ENCODE measurements at places on chromosomes 16 and 17. TPM values are rescaled to one million over a fixed set of nuclear protein-coding genes. Genes with fewer than 3 reads are reported as not detected.

DNA sequence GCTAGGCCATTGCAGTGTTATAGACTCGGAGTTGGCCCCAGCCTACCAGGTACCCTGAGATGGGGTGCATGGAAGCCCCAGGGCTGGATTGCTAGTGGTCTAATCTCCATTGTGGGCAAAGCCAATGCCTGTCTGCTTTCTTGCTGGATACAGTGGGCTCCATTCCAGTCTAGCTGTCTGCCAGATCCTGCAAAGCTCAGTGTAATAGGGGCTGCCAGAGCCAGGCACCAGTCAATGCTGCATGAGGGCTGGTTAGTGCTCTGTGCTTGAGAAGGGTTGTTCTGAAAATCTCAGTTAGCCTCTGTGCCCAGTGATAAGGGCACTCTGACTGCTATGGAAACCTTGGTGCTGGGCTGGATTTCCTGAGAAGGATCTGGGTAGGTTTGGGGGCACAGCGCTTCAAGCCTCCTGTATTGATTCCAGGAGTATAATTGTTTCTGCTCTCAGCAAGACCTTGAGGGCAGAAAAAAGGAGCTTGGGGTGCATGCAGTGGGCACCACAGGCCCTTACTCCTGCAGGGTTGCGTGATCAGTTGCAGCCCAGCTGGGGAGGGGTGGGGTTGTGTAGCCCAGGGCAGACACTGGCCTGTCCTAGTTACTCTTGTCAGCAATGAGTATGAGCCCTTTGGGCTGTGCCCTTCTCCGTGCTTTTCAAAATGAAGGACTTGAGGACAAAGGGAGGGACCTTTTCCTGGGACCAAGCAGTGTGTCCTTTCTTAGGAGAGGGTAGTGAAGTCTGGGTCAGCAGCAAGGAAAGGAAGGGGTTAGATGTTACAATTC is 19.0 kb downstream of the SMPD3 start:
- DNase-seq = no peak

GRCh38 chr16:10923146-10923649 is 19.1 kb downstream of the DEXI start:
- no peak for DNase-seq

DNA sequence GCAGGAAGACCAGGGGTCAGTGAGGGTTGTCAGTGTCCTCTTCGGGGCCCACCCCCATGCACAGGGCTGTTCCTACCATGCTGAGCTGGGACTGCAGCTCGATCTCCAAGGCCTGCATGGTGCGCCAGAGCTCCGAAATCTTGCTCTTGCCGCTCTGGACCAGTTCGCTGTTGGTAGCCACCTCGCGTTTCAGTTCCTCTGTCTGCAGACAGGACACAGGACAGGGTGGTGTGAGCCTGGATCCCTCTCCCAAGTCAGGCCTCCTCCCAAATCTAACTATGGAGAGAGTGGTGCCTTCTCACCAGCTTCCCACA is 90.9 kb downstream of the GOSR1 start:
- no peak for DNase-seq

DNA sequence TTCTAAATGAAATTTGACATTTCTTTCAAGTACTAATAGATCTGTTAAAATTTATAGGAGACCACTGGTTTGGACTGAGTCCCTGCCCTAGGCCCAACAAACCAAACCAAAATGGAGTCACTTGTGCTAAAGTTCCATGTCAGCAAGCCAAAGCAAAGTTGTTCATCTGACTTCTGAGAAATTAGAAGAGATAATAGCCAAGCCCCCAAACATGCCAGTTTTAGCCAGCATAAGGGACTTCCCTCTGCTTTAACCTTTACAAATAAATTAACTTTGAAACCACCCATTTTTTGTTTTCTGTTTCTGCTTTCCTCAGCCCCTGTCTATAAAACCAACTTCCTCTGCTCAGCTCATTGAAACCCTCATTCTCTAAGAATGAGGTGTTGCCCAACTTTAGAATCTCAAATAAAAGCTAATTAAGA is 18.9 kb downstream of the CDR2 start:
- no peak for DNase-seq

GRCh38 chr17:42760652-42761581 is at the start of gene RAMP2:
TSS of gene RAMP2 (plus strand) at chr17:42761227. CDS start at chr17:42761262, 35 bp downstream.
- peak; percentile 66 for DNase-seq

- no peak for DNase-seq
Observed at GRCh38 chr17:29344201-29344856, 45.8 kb upstream of the TAOK1 start.

DNA sequence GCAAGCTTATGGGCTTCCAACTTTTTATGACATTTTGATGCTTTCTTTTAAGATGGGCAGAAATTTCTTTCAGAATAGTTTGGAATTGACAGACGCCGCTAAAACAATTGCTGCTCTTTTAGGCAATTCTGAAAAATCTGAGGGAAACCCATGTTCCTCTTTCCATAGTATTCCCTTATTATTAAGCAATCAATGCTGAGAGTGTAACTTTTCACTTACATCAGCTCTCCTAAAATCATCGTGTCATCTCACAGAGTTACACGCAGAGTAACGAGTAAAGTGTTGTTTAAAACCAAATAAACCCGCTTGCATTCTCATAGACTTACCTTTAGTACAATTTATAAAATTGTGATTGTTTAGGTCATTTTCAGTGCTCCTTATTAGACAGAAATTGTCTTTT is 150.6 kb downstream of the MAF start:
- DNase-seq = no peak

DNA sequence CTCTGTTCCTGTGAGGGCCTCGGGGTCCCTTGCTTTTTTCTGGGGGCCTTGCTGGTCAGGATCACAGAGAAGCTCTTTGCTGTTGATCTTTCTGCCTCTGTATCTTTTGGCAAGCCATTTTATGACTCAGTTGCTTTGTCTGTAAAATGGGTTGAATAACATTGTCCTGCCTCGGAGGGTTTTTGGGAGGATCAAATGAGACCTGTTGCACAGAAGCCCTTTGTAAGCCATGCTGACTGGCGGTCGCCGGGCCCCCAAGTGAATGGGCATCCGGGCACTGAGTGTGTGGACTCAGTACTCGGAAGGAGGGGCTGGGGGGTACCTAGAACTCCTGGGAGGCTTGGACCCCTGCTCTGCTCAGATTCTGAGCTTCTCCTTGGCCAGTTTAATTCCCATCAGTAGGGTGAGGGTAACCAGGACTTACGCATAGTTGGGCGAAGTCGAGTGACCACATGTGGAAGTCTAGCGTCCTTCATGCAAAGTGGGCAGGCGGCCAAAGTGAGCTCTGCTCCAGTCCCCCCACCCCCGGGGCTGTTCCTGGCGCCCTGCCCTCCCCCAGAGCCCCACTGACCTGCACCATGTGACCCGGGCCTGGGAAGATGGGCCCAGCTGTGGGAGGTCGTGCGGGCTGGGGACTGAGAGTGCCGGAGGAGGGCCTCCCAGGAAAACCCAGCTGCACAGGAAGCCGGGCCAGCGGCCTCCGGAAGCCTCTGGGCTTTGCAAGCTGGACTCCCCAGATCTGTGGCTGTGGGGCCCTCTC is 284.0 kb downstream of the SEC14L1 start:
- DNase-seq = no peak

- DNase-seq = no peak
Observed at GRCh38 chr16:30660424-30661261, 2.4 kb downstream of the FBRS start.

DNA sequence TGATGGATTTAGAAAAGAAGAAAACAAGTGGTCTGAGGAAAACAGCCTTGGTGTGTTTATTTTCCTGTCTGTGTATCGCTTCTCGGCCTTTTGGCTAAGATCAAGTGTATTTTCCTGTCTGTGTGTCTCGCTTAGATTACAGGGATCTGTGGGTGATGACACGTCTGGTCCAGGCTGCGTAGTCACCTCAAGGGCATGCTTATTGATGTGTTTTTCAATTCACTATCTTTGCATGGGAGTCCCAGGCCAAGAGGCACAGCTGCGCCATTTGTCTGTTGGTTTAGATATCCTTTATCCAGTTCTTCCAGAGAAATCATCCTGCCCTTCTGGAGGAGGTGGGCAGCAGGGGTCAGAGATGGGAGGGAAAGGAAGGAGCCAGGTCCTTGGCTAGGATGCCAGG is 47.1 kb upstream of the STH start:
- DNase-seq = no peak

DNA sequence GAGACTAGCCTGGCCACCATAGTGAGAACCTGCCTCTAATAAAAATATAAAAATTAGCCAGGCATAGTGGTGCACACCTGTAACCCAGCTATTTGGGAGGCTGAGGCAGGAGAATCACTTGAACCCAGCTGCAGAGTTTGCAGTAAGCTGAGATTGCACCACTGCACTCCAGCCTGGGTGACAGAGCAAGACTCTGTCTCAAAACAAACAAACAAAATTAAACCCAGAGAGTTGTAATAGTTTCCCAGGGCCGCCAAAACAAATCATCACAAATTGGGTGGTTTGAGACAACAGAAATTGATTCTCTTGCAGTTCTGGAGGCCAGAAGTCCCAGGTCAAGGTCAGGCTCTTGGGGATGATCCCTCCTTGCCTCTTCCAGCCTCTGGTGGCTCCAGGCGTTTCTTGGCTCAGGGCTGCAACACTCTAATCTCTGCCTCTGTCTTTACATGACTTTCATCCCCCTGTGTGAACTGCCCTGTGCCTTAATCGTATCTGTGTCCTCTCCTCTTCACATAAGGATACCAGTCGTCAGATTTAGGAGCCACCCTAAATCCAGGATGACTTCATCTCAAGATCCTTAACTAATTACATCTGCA is 100.3 kb upstream of the NOL11 start:
- no peak for DNase-seq

DNA sequence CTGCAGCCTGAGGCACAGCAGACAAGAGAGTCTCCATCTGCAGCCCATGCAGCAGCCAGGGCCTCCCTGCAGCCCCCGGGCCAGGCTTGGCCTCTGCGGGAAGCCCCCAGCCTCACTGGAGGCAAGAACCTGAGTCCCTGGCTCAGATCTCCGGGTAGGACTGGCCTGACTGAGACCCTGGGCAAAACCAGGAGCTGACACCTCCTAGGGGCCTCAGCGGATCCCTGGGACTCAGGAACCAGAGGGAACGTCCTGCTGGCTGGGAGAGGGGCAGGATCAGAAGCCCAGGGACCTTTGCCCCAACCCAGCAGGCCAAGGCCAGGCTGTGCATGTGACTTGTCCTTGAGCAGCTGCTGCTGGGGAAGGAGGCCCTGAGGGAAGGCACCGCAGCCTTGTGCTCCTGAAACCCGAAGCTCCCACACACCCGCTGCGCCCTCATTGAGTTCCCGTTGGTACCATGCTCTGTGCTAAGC is 1.7 kb upstream of the PRSS21 start:
- DNase-seq = no peak

GRCh38 chr17:53101706-53102105 is 721.0 kb upstream of the KIF2B start:
- DNase-seq = no peak

- DNase-seq = peak; percentile 58
Observed at GRCh38 chr17:8629371-8630226, 926 bp downstream of the MYH10 start.

GRCh38 chr17:67401598-67402504 is 24.8 kb downstream of the PITPNC1 start:
- no peak for DNase-seq

DNA sequence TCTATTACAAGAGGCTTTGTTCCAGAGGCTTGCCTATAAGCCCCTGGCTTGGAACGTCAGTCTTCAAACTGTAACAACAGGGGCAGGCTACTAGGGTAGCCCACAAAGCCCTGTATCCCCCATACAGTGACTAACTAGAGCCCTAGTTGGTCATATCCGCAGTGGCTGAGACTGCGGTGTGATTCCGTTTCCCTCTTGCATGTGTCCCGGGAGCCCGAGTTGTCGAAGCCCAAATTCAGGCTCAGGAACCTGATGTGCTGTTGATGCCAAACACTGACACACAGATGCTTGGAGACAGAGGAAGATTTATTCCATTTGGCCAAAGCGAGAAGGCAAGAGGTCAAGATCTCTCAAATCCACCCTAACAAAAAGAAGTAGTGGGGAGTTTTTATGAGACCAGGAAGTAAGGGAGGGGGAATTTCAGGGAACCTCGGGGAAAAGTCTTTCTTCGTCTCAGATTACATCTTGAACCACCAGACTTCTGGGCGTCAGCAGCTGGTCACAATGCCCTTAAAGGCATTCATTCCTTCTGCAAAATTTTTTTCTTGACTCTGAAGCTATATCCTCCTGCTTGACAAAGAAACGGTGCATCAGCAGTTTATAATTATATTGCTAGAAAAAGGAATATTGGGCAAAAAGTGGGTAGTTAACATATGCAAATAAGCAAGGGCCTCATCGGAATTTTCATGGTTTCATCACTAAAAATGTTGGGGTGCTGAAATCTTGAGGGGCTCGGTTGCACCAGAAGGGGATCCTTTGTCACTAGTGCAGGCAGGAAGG is 879 bp downstream of the SLFN5 start:
- DNase-seq = peak; percentile 23

- no peak for DNase-seq
Observed at GRCh38 chr17:21679256-21680146, 12.8 kb upstream of the KCNJ18 start.

DNA sequence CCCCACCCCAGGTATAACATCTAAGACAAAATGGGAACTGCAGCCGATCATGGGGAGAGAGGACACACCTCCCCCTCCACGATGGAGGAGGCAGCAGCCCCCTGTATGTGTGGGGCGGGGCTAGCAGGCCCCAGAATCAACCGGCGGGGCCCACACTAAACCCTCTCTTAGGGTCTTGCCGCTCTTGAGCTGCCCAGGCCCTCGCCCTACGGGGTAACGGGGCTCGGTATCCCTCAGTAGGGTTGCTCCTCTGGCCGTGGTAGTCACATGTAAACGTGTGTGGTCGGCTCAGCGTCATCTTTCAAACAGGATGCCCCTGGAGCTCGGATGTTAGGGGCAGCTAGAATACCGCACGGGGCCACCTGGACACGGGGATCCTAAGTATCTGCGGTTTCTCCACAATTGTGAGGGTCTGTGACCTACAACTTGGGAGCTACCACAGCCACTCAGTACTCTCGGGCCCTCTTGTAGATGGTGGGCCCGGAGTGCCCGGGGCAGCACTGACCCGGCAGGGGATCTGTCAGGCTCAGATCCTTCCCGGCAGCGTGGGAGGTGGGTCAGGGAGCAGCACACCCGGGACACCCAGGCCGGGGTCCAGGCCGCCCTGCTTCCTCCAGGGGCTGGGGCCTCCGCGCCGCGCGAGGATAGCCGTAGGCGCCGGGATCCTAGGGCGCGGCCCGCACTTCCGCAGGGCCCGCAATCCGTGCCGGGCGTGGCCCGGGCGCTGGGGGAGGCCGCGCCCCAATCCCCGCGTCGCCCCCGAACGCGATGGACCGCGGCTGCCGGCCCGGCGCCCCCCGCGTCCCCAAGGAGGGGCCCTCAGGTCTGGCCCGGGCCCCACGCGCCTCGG is 781 bp downstream of the ARHGDIA start:
- DNase-seq = no peak

- no peak for DNase-seq
Observed at GRCh38 chr16:57630931-57631845, 2.8 kb downstream of the ADGRG1 start.

TGFB1I1 gene
- total RNA-seq = 19.2 TPM

IGF2BP1 gene
- 260 TPM for total RNA-seq

KRT27 gene
- not detected for total RNA-seq

EPX gene
- total RNA-seq = not detected

SEPTIN12 gene
- 0.96 TPM for total RNA-seq

CRISPLD2 gene
- total RNA-seq = 9.0 TPM

PPM1D gene
- 19.3 TPM for total RNA-seq

GJD3 gene
- not detected for total RNA-seq

PRSS22 gene
- not detected for total RNA-seq

PRDM7 gene
- not detected for total RNA-seq
